Uterus (tissue), 4 donors: ENCODE measurements at places on chromosomes 1 and 21. TPM values are rescaled to one million over a fixed set of nuclear protein-coding genes. Genes with fewer than 3 reads are reported as not detected.

DNA sequence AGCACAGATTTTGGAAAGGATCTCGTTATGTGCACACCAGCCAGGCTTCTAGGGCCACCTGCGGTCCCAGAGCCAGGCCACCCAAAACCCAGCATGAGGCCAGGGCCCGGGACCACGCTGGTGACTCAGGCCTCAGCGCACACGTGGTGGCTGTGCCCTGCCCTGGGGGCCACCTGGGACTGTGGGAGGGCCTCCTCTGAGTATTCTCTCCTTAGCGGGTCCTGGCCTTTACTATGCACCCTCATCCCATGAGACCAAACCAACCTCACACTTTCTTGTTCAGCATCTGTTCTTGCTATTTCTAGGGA, 9.9 kb downstream of the WNT9A start:
- H3K27me3 ChIP-seq = no peaks in the 10 kb centered on the region
- H3K4me3 ChIP-seq = no peak overlapping the region
- no peaks in the 10 kb centered on the region for H3K4me1 ChIP-seq
- H3K27ac ChIP-seq = no peak overlapping the region
- no peak for DNase-seq

DNA sequence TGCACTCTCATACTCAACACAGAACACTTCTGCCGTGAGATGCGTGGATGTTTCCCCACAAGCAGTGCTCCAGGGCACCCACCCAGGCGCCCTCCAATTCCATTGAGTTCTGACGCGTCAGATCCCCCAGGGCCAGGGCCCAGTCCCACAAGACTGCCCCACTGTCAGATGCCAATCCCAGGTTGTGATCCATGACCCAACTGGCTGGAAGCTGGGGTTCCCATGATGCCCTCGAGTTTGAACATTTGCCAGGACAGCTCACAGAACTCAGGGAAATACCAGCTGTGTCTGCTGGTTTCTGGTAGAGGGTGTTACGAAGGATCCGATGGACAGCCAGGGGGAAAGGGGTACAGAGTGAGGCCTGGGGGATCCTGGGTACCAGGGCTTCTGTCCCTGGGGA, 58.4 kb downstream of the AGPAT3 start:
- no peak overlapping the region for H3K4me3 ChIP-seq
- no peaks in the 10 kb centered on the region for H3K27me3 ChIP-seq
- H3K27ac ChIP-seq = no peak overlapping the region
- no peak for DNase-seq
- no peaks in the 10 kb centered on the region for H3K4me1 ChIP-seq

GRCh38 chr1:156727492-156727891, 777 bp upstream of the METTL25B start:
- H3K27me3 ChIP-seq = no peaks in the 10 kb centered on the region
- no peaks in the 10 kb centered on the region for H3K36me3 ChIP-seq
- H3K4me1 ChIP-seq = peaks cover 15% of the 10 kb centered on the region
- H3K27ac ChIP-seq = peak overlapping the region; percentile 96

DNA sequence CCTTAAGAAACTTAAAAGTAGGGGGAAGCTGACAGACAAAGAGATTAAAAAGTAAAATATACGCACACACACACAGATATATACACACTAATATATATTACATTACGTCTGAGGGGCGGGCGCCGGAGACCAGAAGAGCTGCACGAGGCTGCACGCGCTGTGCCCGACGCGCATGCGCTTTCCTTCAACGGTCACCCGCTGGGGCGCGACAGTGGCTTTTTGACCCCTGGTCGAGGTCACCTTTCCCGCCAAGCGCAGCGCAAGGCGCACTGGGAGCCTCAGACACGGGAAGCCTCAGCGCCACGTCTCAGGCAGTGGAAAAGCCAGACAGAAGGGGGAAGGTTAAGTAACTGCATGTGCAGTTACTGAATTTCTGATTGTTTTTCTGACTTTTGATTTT, at the start of gene HORMAD1:
Gene HORMAD1 (minus strand): TSS at position 193 of the 400 bp plus-strand sequence. CDS start 1,390 bp downstream, outside the sequence.
- no peak within 1 kb of the TSS for H3K4me3 ChIP-seq
- H3K4me1 ChIP-seq = no peaks in the 10 kb centered on the region
- no peaks in the 10 kb centered on the region for H3K27me3 ChIP-seq
- no peak within 1 kb of the TSS for H3K27ac ChIP-seq
- no peaks in the 10 kb centered on the region for H3K36me3 ChIP-seq

GRCh38 chr1:119394085-119394484, 20.9 kb upstream of the HSD3B2 start:
- no peaks in the 10 kb centered on the region for H3K27me3 ChIP-seq
- H3K36me3 ChIP-seq = no peaks in the 10 kb centered on the region
- DNase-seq = no peak
- H3K27ac ChIP-seq = no peak overlapping the region
- H3K4me3 ChIP-seq = no peak overlapping the region

GRCh38 chr21:34228792-34229191, 135.0 kb upstream of the KCNE2 start:
- no peaks in the 10 kb centered on the region for H3K4me1 ChIP-seq
- H3K27me3 ChIP-seq = no peaks in the 10 kb centered on the region
- no peak for DNase-seq
- H3K36me3 ChIP-seq = no peaks in the 10 kb centered on the region

LEPR gene
- total RNA-seq = 87.0 TPM

DNA sequence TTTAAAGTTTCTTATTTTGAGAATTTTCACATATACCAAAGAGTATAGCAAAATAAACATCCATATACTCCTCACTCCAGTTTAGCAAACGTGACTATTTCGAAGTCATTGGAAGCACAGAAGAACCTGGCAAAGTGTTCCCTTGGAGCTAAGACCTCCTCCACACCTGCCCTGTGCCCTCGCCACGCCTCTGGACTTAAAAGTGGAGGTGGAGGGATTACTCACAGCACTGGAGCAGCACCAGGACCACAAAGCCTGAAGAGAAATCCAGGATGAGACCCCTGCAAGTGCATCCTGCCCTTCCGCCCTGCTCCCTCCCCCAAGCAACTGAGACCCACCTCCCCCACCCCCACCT, 436 bp downstream of the CHI3L1 start:
- H3K4me3 ChIP-seq = no peak overlapping the region
- H3K27ac ChIP-seq = no peak overlapping the region
- no peaks in the 10 kb centered on the region for H3K4me1 ChIP-seq
- no peak for DNase-seq
- H3K36me3 ChIP-seq = no peaks in the 10 kb centered on the region
- H3K27me3 ChIP-seq = no peaks in the 10 kb centered on the region

DNA sequence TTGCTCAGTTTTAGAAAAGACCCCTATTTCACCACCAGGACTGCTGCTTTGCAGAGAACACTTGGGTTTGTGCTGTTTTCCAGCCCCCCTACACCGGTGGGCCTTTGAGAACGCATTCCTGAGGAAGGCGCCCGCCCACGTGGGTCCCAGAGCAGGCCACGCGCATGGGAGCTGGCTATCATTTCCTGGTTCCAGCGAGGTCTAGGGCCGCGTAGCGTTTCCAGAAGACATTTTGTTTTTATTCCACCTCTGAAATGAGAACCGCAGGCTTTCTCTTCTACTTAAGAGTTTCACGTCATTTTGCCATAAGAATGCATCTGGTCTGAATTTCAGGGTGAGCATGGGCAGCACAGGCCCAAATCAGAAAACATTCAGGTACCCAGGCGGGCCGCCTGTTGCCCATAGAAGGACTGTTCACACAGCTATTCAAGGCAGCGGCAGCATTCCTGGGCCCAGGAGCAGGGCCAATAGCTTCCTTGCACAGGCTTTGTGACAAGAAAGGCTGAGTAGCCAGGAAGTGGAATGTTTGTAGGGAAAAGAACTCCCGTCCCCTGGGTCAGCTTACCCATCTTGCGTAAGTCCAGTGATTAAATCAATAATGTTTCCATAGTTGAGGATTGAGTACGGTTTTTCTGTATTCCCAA, 1.4 kb upstream of the KLHL21 start:
- DNase-seq = peak; percentile 81
- peak overlapping the region; percentile 95 for H3K4me3 ChIP-seq
- no peaks in the 10 kb centered on the region for H3K36me3 ChIP-seq
- no peaks in the 10 kb centered on the region for H3K27me3 ChIP-seq

DNA sequence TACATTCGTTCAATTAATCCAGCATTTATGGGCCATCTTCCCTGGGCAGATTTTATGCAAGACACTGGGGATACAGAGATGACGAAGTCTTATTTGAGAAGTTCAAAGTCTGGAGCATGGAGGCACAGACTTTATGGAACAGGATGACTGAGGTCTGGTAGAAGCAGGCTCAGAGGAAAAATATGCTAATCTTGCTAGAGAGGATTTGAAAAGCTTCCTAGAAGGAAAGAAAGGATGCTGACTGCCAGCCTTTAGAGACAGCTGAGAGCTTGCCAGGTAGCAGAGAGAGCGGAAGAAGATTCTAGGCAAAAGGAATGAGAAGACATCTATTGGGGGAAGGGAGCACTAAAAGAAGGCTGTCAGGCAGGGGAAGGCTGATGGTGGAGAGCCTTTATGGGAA, 75.5 kb upstream of the ATP5PO start:
- DNase-seq = no peak
- H3K4me1 ChIP-seq = no peaks in the 10 kb centered on the region
- no peaks in the 10 kb centered on the region for H3K36me3 ChIP-seq
- no peak overlapping the region for H3K4me3 ChIP-seq

- no peaks in the 10 kb centered on the region for H3K4me1 ChIP-seq
- peak overlapping the region; percentile 21 for H3K27ac ChIP-seq
- H3K36me3 ChIP-seq = no peaks in the 10 kb centered on the region
- no peaks in the 10 kb centered on the region for H3K27me3 ChIP-seq
- H3K4me3 ChIP-seq = no peak overlapping the region
Measured at GRCh38 chr1:204350857-204351573, 8.7 kb downstream of the PLEKHA6 start.

IFT25 gene
- 1.3 TPM for total RNA-seq

SUMO3 gene
- 88.4 TPM for total RNA-seq

- DNase-seq = no peak
- no peaks in the 10 kb centered on the region for H3K36me3 ChIP-seq
- H3K27ac ChIP-seq = peak overlapping the region; percentile 88
- no peaks in the 10 kb centered on the region for H3K27me3 ChIP-seq
Measured at GRCh38 chr1:89023026-89023425, 360 bp upstream of the GBP3 start.

DNA sequence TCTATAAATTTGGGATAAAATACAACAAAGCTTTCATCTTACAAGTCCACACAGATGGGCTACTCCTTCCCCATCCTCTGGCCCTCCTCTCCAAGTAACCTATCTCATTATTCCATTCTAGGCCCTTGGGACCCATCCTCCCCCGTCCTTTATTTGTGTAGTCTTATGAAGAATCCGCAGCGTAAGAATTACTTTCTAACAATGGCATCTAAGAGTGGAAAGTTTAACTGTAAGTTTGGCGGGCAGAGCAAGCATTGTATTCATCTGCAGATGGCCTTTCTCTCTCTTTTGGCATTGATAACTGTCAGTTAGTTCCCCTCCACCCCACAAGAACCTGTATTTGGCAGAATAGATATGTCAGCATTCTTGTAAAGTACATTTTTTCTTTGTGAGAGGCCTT, 91.9 kb upstream of the TSPAN2 start:
- peaks cover 6% of the 10 kb centered on the region for H3K4me1 ChIP-seq
- no peaks in the 10 kb centered on the region for H3K36me3 ChIP-seq
- no peak overlapping the region for H3K27ac ChIP-seq
- H3K27me3 ChIP-seq = no peaks in the 10 kb centered on the region

DNA sequence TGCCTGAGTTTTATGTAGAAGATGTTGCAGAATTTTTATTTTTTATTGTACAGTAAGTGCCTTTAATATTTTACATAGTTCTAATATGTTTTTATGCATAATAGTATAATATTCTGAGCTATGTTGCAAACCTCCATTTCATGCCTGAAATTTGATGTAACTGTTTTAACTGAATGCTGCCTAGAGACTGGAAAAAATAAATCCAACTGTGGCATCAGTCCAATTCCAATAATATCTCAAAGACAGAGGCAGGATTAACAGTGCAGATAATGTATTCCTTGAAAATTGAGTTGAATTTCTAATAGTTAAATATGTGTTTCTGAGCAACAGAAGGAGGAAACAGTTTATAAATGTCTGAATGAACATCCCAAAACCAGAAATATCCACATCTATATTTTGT, 61.1 kb upstream of the KIF1B start:
- H3K27me3 ChIP-seq = no peaks in the 10 kb centered on the region
- H3K4me3 ChIP-seq = no peak overlapping the region
- H3K4me1 ChIP-seq = no peaks in the 10 kb centered on the region
- no peak overlapping the region for H3K27ac ChIP-seq
- no peaks in the 10 kb centered on the region for H3K36me3 ChIP-seq
- DNase-seq = no peak

GRCh38 chr21:34319585-34319984, 44.2 kb upstream of the KCNE2 start:
- H3K4me3 ChIP-seq = no peak overlapping the region
- no peaks in the 10 kb centered on the region for H3K4me1 ChIP-seq
- no peak for DNase-seq
- no peak overlapping the region for H3K27ac ChIP-seq

CYYR1 gene
- 15.9 TPM for total RNA-seq

DNA sequence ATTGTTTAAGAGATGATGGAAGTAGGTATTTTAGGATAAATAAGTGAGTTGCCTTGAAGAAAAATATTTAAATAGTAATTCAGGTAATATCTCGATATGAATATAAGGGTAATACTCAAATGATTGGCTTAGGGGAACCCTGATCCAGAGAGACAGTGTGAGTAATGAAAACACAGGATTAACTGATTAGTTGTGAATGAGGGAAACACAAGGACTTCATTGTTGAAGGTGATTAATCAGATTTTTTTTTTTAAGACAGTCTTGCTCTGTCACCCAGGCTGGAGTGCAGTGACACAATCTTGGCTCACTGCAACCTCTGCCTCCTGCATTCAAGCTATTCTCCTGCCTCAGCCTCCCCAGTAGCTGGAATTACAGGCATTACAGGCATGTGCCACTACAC, 12.7 kb downstream of the SLC25A33 start:
- no peak overlapping the region for H3K4me3 ChIP-seq
- H3K4me1 ChIP-seq = no peaks in the 10 kb centered on the region
- no peak overlapping the region for H3K27ac ChIP-seq
- H3K27me3 ChIP-seq = no peaks in the 10 kb centered on the region

KCNE1 gene
- not detected for total RNA-seq

UBXN10 gene
- 3.5 TPM for total RNA-seq

PIK3C2B gene
- total RNA-seq = 7.4 TPM

DNA sequence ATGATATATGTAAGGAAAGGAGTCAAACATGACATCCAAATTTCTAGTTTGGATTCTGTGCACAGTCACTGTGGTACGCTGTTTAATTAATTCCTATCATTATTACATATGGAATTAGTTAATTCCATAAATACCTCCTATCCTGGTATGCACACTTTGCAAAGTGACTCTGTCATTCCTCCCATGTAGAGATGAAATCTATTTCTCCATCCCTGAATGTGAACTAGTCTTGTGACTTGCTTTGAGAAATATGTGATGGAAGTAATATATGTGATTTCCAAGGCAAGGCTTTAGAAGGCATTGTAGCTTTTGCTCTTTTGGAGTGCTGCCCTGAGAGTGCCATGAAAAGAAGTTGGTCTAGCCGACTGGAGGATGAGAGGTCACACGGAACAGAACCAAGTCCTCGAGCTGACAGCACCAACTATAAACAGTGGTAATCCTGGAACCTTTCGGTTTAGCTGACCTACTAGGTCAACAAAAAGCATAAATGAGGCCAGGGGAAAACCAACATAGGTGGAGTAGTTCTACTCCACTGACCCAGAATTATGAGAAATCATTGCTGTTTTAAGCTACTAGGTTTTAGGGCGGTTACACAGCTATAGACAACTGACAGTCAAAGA, 1.5 kb downstream of the SELENOF start:
- no peak overlapping the region for H3K27ac ChIP-seq
- H3K27me3 ChIP-seq = no peaks in the 10 kb centered on the region
- no peak for DNase-seq
- H3K4me3 ChIP-seq = no peak overlapping the region

FAM72A gene
- total RNA-seq = 2.7 TPM

LMX1A gene
- not detected for total RNA-seq

OR2L8 gene
- total RNA-seq = not detected

GRCh38 chr1:159007726-159008125, 2.0 kb upstream of the IFI16 start:
- H3K27me3 ChIP-seq = no peaks in the 10 kb centered on the region
- H3K4me3 ChIP-seq = no peak overlapping the region
- no peaks in the 10 kb centered on the region for H3K4me1 ChIP-seq
- no peak for DNase-seq

NR5A2 gene
- total RNA-seq = 7.7 TPM

HOOK1 gene
- 3.3 TPM for total RNA-seq
